Natural killer cell (primary cell): ENCODE measurements at places on chromosomes 2 and 18.

DNA sequence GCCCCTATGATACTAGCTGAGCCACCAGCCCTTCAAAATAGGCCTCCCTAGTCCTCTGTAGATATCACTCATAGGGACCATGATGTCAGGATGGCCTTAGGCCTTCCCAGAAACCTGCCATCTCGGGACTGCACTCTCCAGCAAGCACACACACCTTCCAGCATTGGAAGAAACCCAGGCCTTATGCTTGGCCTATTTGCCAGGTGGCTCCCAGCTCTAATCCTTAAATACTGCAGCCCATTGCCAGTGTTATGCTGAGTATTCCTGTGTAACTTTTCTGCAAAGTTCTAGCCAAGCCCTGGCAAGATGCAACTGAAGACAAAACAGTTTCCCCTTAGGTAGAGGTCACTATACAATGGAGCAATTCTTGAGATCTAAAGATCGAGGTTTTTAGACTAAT lies 316.5 kb downstream of the SETBP1 start:
- DNase-seq = no peak

DNA sequence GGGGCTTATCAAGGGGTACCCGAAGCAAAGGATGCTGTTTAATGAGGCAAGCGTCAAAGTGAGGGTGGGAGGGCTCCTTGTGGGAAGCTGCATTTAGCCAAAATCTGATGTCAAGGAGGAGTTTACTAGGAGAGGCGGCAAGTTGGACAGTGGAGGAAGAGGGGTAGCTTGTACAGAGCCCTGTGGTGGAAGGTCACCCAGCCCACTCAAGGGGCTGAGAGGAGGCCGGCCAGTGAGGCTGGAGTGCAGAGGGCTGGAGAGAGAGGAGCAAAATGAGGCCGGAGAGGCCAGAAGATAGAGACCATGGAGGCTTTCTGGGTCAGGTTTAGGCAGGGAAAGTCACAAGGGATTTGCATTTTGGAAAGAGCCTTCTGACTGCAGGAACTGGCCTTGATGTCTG lies 49.5 kb downstream of the ASB1 start:
- peak; percentile 7 for DNase-seq

GRCh38 chr2:76731157-76731556 lies 791.0 kb downstream of the LRRTM4 start:
- no peak for DNase-seq

DNA sequence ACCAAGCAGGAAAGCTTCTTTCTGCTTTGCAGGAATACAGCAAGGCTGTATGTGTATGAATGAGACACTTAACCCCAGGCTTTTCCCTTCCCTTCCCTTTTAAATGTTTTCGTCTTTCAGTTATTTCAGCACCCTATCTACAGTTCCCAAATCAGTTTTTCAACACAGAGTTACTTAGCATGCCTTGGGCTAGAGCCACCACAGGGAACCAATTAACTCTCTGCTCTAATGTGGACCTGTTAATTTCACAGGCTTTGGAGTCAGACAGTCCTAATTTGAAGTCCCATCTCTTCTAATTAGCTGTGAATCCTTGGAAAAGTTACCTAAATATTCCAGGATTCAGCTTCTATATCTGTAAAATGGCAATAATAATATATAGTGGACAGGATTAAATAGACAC lies 89.2 kb upstream of the REG3A start:
- DNase-seq = no peak

DNA sequence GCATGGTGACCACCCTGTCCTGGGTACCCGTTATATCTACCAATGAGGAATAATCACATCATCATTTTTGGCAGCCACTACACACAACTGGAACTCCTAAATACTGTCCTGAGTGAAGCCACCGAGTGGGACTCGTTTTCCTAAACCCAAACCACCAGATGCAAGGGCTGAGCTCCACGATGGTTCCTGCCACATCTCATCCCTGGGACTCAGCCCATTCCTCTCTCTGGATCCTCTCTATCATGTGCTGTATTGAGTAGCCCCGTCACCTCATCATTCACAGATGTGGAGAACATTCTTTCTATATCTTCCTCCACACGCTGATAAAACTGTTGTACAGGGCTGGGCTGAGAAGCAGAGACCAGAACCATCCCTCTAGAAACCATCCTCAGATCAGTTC lies 79.4 kb upstream of the SMAD7 start:
- no peak for DNase-seq

DNA sequence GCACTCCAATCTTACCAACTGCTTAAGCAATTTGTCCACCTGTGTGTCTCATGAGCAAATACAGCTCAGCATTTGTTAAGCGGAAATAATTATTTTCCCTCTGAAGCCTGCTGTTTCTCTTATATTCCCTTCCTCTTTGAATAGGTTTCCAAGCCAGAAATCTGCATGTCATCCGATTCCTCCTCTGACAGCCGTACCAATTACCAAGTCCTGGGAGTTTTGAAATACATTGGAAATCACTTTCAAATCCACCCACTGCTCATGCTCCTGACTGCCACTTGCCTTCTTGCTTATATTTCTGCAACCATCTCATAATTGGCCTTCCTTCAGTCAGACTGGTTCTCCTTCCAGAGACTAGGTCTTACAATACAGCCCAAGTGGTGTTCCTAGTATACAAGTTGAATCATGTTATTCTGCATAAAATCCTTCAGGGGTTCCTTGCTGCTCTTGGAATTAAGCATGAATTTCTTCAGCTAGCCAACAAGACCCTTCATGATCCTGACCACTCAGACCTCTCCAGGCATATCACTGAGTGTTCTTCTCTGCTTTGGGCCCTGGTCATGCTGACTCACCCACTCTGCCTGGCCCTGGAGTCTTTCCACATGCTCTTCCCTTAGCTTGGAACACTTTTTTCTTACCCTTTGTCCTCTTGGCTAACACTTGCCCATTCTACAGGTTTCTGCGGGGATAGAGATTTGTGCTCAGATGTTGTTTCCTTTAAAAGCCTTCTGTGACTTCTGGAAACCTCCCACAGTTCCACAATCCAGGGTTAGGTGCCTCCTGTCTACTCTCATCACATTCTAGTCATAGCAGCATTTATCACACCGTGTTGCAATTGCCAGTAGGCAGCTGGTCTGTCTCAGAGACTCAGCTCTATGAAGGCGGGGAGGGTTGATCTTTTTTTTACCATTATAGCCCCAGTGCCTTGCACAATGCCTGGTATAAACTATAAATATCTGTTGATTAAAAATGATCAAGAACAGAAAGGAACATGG lies 157.6 kb downstream of the ARL6IP6 start:
- DNase-seq = no peak

DNA sequence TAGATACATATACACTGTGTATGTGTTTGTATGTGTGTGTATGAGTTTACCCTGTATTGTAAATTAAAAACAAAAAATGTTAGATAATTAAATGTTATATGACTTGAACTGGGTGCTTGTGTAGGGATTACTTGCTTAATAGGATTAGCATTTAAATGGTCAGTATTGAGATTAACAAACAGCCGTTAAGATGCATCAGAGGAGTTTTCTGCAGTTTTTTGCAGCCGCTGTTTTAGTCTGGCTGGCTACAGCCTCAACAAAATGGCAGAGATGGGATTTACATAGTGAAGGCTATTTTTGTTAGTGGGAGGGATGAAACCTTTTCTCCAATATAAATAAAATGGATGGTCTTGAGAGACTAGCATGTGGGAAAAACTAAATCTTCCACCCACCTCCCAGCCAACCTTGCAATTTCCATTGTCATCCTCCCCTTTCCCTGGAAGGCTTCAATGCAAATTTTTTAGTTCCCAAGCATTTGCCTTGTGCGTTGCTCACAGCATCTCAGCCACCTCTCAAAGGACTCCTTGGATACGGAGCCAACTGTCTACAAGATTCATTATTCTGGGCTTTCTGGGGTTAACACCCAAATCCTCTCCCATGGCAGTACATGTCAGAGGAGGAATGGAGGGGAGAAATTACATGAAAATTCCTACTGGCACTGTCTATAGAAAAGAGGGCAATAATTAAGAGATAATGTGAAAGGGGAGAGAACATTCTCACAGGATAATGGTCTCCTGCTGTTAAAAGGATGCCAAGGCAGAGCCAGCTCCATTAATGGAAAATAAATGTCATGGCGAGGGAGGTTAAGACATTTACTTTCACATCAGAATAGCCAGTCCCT lies 351.9 kb downstream of the CDH2 start:
- no peak for DNase-seq

- no peak for DNase-seq
Measured at GRCh38 chr18:74836296-74837139, 238.8 kb downstream of the ZNF407 start.

GRCh38 chr2:18123577-18123976 lies 245.1 kb downstream of the KCNS3 start:
- no peak for DNase-seq

- DNase-seq = no peak
Measured at GRCh38 chr2:64990876-64991275, 1.7 kb downstream of the SLC1A4 start.

DNA sequence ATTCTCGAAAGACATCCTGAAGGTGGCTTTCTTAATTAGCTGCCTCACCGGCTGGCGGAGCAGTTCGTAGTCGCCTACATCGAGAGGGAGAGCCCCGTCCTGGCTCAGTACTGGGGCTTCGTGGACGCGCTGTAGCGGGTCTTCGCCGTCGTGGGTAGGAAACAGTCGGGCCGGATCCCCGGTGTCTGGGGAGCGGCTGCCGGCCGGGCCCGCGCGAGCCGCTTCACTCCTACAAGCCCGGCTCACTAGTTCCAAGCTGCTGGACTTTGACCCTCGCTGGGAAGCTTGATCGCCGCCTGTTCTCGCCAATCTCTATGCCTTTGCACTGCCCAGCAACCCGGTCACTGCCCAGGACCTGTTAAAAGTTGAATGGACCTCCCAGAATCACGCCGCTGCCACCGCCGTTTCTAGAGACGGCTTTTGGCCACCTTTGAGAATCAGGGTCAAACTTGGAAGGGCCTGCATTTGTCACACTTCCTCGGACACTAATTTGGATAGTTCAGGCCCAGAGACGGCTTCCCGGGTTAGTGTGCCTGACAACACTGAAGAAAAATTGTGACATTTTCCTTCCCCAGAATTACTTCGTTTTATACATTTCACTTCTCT lies 41.4 kb upstream of the AKAIN1 start:
- no peak for DNase-seq

DNA sequence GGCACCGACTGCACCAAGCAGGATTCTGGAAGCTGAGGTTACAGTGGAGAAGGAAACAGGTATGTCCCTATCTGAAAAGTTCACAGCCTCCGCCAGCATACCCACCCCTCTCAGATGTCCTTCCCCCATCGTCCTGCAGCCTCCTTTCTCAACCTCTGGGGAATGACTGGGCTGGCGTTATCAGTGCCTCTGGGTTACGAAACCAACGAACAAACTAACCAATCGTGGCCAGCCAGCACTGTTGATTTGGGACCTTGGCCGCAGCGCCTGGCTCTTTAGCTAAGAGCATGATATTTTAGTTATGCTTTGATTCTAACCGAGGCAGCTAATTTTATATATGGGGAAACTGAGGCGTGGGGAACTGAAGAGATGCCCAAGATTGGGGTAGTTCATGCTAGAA lies 233.0 kb downstream of the TFCP2L1 start:
- DNase-seq = no peak

GRCh38 chr18:60100778-60101177 lies 201.0 kb downstream of the PMAIP1 start:
- no peak for DNase-seq

DNA sequence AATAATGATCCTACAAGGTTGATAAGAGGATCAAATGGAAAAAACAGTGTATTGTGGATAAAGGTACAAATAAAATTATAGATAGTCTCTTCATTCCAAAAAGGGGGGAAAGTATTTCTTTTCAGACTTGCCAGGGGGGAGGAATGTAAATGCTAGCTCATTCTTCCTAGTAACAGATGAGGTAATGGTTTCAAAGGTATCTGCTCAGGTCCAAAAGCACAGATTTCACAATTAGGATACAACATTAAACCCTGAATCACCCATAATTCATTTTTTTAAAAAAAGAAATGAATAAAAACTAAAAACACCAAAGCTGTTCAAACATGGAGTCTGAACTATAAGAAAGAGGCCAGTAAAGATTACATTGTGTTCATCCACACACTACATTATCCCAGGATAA lies 142.0 kb downstream of the ATAD2B start:
- DNase-seq = no peak

- DNase-seq = no peak
Measured at GRCh38 chr18:51051105-51051712, 21.2 kb downstream of the SMAD4 start.

GRCh38 chr18:63342206-63342605 lies 22.6 kb upstream of the BCL2 start:
- no peak for DNase-seq

DNA sequence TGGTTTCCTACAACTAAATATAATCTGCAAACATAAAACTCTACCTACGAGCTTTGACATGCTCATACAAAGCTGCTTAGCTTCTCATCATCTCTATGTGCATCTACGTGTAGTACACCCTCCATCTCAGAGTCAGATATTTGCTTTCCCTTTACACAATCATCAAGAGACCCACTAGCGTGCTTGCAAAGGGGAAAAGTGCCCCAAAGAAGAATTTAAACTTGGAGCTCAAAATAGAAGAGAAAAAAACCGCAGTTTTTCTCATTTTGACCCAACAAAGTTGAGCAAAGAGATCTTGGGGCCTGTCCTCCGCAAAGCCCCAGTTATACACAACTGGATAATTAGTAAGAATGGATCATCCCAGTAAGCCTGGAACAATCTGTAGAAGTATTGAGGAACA lies 104.1 kb downstream of the PAX3 start:
- DNase-seq = no peak

- no peak for DNase-seq
Measured at GRCh38 chr2:168671932-168672331, 130.5 kb upstream of the NOSTRIN start.

GRCh38 chr18:62986490-62986889 lies 271.1 kb downstream of the PHLPP1 start:
- no peak for DNase-seq

- DNase-seq = no peak
Measured at GRCh38 chr2:25546852-25547251, 126.5 kb downstream of the DTNB start.

DNA sequence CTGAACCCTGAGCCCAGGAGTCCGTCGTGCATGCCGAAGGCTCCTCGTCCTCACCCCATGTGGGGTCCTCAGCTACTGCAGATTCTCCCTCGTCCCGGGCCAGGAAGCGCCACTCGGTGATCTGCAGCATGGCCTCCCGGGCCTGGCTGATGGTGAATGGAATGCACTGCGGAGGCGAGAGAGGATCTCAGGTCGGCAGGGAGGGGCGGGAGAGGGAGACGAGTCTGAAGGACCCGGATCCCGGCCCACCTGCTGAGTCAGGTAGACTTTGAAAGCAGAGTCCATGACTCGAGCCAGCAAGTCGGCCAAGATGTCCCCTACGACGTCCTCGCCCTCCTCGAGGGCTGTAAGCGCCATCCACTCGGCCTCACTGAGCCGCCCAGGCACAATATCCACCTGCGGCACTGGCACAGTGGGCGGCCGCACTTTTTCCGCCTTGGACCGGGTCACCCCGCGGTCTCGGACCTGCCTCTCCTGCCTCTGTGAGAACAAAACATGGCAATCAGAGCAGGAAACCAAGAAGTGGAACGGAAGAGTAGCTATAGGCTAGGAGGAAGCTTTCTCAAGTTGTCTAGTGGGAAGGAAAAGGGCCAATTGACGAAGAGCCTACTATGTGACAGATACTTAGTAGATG lies 5.5 kb downstream of the C2orf81 start:
- no peak for DNase-seq
